ENCODE measurements at places on chromosomes 16 and 17. TPM values are rescaled to one million over a fixed set of nuclear protein-coding genes. Genes with fewer than 3 reads are reported as not detected.

ABCC3 gene
- 28.4 TPM for total RNA-seq

ZNF821 gene
- total RNA-seq, result 3.9 TPM

THUMPD1 gene
- 32.7 TPM for total RNA-seq

IRF8 gene
- not detected for total RNA-seq

ITGA3 gene
- total RNA-seq, result 1,046 TPM

POLDIP2 gene
- total RNA-seq, result 88.7 TPM
